ENCODE measurements at places on chromosomes 11 and 22.
A peak's percentile ranks its signal among the peaks of the same experiment; 100 is the strongest.

DNA sequence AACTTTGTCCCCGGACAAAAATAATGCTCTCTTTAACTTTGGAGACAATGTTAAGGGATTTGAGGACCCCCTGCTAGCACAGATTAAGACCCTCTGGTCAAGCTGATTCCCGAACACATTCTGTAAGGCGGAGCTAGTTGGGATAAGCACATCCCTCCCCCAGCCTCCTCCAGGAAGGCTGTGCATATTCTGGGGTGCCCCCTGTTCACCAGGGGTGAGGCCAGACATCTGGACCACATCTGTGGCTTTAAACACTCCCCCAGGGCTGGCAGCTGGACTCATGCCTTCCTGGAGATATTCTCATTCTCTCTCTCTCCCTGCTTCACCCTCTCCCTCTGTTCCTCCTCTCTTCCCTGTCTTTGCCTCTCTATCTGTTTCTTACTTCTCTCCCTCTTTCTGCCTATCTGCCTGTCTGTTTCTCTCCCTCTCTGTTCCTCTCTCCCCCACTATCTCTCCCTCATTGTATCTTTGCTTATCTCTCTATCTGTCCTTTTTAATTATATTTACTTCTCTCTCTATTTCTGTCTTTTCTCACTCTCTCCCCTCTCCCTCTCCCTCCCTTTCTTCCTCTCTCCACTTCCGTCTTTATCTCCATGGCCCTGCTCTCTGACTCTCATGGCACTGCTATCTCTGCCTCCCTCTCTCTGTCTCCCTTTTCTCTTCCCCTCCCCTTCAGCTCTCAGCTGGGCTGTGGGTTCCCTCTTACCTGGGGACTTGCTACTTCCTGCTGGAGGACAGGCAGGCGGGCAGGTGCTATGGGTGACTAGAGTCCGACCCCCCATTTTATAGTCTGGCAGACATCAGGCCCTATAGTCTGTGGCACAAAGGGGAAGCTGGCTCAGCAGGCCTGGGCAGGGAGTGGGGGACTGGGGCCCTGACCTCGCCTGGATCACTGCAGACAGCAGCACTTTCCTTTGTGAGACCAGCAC, at the start of gene CRYBB1:
Gene CRYBB1 (minus strand): TSS at position 757 of the 929 bp plus-strand sequence. CDS start 1,708 bp downstream, outside the sequence.
- DNase-seq, result no peak

GRCh38 chr11:134509381-134510232, 97.6 kb upstream of the B3GAT1 start:
- no peak for DNase-seq

- no peak for DNase-seq
Observed at GRCh38 chr11:65262381-65262680, 569 bp downstream of the POLA2 start.

DNA sequence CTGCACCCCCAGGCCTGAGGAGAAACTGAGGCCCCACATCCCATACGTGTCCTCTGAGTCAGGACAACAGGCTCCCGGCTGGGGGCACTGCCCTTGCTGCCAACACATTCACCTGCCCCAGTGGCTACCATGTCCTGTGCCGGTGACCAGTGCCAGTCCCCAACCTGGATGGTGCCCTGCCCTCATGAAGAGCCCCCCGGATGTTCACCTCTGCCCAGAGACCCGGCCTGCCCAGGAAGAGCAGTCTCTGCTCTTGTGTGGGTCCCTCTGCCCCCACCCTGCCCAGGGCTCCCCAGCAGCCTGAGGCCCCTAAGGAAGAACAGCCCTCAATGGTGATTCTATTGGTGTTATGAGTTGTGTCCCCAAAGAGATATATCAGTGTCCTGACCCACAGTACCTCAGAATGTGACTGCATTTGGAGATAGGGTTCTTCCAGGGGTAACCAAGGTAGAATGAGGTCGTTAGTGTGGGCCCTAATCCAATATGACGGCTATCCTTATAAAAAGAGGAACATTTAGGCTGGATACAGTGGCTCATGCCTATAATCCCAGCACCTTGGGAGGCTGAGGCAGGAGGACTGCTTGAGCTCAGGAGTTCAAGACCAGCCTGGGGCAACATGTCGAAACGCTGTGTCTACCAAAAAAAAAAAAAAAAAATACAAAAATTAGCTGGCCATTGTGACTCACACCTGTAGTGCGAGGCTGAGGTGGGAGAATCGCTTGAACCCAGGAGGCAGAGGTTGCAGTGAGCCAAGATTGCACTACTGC, 13.2 kb upstream of the DGCR8 start:
- no peak for DNase-seq

DNA sequence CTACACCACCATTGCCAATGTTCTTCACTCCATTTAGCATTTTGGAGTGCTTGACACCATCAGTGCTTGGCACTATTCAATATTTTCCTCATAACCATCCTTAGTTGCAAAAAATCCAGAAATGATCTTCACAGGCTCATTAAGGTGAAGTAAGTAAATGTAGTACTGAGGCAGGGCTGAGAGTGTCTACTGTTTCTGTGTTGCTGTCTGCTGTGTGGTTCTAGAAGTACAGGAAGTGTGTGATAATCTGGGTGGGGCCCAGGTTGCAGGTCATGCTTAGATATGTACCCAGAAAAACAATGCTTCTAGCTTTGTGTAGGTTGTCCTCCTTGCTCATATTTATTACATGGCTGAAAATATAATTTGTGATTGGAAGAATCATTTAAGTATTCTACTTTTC, 411.8 kb upstream of the CCDC179 start:
- no peak for DNase-seq

- no peak for DNase-seq
Observed at GRCh38 chr11:110492321-110492685, 62.6 kb downstream of the FDX1 start.

DNA sequence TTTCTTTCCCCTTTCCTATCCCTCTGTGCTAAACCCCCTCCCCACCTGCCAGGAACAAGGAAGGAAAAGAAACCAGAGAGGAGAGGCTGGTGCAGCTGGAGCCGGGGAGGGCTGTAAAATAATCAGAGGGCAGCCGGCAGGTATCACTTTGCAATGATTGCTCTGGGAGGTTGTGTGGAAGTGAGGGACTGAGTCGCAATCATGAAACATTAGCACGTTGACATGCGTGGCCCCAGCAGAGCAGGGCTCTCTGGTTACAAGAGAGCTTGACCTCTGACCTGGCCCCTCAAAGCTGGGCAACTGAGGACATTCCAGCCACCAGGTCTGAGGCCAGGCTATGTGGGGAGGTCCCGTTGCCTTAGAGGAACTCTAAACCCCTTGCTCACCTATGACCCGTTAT, 170.8 kb upstream of the BDNF start:
- no peak for DNase-seq

DNA sequence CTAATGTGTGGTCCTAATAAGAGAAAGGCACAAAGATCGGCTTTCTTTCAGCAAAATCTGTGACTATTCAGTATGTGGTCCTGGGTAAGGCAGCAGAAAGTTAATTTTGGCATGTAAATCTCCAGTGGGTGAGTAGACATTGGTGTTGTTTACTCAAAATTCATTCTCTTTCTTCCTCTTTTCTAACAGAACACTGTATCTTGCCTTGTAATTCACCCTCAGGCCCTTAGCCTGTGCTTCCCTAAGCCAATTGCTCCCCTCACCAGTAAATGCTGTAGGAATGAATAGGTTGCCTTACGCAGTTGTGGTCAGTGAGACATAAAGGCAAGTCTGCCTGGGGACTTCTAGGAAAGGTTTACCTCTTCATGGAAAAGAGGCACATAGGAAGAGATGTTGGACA, 49.9 kb upstream of the PDE3B start:
- DNase-seq, result no peak

DNA sequence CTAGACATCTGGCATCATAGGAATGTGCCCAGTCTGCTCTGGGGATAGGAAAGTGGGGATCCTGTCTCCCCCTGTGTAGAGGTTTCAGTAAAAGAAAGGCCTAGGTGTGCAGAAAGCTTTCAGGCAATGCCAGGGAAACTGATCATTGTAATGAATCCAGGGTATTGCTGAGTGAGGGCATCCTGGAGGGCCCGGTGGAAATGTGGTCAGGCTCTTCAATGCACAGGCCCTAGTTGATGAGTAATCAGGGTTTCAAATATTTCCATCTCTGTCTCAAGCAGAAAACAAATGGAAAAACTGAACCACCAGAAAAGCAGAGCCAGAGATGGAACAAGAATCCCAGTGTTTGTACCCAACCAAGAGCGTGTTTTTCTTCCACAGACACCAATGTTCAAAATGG, 2.0 kb downstream of the CD3E start:
- DNase-seq, result peak; percentile 11

GRCh38 chr11:71438650-71439049, 9.5 kb downstream of the DHCR7 start:
- no peak for DNase-seq

DNA sequence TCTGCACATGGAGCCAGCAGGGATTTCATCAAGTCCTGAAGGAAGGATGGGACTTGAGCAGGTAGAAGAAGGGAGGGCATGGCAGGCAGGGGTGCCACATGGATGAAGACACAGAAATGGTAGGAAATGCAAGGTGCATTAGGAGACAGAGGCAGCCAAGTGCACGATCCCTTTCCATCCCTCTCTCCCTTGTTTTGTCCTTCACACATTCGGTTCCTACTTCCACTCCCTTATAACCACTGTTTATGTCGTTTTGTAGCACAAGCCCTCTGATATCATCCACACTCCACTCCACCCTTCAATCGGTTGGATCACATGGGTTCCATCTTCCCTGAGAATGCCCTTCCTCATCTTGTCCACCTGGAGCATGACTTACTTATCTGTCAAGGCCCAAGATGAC, 35.2 kb downstream of the IFT27 start:
- DNase-seq, result no peak

DNA sequence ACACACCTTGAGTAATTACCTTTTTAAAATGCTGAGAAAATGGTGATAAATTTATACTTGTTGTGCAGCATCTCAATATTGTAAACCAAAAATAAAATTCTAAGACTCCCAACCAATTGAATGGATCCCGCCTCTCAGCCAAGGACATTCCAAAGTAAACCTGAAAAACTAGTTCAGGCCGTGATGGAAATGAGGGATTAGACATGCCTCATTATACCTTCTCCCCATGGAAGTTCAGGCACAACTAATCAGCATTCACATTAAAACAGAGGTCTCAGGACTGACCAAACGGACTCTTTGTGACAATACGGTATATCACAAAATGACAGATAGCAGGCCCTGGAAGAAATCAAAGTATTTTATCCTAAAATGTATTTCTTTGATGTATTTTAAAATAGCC, 907.4 kb upstream of the RAG2 start:
- DNase-seq, result no peak

- DNase-seq, result no peak
Observed at GRCh38 chr11:134250246-134250645, 2.9 kb downstream of the THYN1 start.

- no peak for DNase-seq
Observed at GRCh38 chr22:35634015-35634414, 14.2 kb upstream of the APOL6 start.

GRCh38 chr11:131595797-131596196, 225.4 kb downstream of the NTM start:
- no peak for DNase-seq

DNA sequence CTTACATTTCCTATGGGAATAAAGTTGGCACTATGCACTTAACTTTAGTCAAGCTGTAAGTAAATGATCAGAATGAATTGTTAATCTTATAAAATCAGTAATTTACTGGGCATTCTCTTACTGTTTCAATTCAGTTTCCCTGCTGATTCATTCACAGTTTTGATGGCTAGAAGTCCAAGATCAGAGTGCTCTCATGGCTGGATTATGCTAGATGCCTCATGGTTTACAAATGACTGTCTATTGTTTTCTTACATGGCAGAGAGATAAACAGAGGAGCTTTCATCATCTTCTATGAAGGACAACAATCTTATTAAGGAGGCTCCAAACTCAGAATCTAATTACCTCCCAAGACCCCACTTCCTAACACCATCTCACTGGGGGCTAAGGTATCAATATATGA, 135.1 kb upstream of the CARD18 start:
- no peak for DNase-seq

DNA sequence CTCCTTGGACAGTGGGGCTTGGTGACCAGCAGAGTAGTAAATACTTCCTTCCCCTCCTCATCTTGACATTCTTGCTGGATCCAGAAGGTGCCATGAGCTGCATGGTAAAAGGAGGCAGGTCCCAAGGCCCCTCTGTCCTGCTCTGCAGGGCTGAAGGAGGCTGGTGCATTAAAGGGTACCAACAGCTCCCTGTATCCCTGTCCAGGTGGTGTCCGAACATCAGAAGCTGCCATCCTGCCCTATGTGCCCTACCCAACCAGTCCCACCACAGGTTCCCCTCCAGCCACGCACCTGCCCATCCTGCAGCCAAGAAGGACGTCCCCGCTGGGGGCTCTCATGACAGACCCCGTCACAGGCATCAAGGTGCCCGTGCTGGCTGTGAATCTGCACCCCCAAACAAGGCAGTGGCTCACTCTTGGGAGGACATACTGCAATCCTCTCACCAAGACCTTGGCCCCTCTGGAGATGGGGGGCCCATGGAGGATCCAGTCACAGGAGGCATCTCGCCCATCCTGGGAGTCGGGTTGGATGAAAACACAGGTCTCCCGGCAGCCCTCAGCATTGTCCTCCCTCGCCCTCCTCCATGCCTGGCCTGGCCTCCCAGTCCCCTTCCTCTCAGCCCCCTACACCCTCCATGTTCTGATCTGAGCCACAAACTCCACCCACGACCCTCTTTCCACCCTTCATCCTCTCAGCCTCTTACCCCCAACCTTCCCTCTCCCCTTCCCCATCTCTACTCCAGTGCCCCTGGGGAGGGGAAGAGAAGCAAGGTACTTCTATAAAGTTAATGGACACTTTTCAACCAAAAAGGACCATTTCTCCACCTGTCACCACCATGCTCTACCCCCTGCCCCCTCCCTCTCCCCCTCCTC, 55.1 kb downstream of the BTG4 start:
- DNase-seq, result no peak

DNA sequence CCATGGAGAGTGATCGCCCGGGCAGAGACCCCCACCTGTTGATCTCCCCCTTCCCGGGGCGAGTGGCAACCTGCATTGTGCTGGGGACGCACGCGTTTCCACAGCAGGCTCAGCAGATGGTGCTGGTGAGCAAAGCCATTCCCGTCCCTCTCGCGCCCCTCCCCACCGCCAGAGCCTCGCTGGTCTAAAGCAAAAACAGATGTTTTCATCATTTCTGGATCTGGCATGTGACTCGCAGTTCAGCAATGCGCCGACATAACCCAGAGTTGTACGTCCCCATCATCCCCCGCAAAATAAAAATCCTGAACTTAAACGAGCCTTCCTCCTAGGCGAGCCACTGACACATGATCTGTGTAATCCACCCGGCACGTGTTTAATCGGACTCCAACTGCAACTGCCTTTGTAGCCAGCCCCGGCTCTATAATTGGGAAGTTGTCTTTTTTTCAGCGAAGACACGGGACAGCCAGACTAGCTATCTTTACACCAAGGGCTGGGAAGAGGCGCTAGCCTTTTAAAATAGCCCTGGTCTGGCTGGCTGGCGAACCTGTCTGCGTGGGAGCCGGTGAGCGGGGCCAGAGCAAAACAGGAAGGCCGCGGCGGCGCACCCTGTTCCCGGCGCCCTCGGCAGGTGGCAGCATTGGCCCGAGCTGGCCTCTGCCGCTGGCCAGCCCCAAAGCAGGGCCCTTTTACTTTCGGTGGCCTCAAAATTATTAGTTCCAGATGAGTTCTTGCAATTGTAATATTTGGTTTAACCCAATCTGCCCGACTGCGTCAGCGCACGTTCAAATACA, 203.0 kb upstream of the SORL1-AS1 start:
- DNase-seq, result peak; percentile 46

- DNase-seq, result no peak
Observed at GRCh38 chr22:42261296-42261695, 9.2 kb downstream of the TCF20 start.

- no peak for DNase-seq
Observed at GRCh38 chr11:7220636-7221035, 31.1 kb upstream of the SYT9 start.

- no peak for DNase-seq
Observed at GRCh38 chr11:462107-462890, 12.2 kb downstream of the PTDSS2 start.

GRCh38 chr11:57368845-57369232, 12.1 kb downstream of the PRG3 start:
- no peak for DNase-seq

Measured in stimulated activated naive CD4-positive, alpha-beta T cell (primary cell).